ENCODE measurements at places on chromosomes 12 and 14.

GRCh38 chr12:59023861-59024424 is 103.6 kb upstream of the LRIG3 start:
- DNase-seq = no peak

- peak; percentile 15 for DNase-seq
Observed at GRCh38 chr14:45136399-45136798, 669 bp downstream of the FANCM start.

- no peak for DNase-seq
Observed at GRCh38 chr14:38090506-38090905, 117.2 kb upstream of the SSTR1 start.

DNA sequence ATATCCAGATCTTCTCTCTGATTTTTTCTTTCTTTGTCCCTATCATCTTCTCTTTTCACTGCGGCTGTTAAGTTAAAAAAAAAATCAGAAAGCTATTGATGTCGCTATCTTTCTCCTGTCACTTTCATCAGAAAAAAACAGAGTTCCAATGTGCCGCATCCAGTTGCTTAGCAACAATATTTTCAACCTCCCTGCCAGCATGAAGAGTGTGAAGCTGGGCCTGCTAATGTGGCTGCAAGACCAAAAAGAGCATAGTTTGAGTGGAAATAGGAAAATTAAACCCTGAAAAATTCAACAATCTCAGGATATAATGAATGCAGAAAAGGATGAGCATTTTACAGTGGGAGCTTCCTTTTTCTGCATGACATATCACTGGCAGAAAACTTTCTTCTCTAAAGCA is 1025.4 kb upstream of the LRFN5 start:
- no peak for DNase-seq

GRCh38 chr12:17595111-17595510 is 494.9 kb downstream of the RERGL start:
- no peak for DNase-seq

DNA sequence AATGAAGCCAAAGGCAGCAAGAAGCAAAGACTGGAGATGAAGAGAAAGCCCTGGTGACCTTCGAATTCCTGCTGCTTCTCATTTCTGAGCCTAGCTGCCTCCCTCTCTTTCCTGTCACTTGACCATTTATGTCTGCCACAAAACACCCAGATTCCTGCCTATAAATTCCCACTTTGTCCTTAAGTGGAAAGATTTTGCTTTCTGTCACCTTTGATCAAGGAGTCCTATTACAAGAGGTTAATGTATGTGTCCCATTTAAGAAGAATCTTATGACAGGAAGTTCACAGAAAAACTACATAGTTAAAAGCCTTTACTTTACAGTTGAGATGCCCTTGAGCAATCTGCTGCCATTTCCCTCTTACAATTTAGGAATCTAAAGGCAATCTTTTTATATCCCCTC is 155.7 kb downstream of the GALC start:
- no peak for DNase-seq
